ENCODE measurements at places on chromosomes 12 and 14.
A peak's percentile ranks its signal among the peaks of the same experiment; 100 is the strongest.

DNA sequence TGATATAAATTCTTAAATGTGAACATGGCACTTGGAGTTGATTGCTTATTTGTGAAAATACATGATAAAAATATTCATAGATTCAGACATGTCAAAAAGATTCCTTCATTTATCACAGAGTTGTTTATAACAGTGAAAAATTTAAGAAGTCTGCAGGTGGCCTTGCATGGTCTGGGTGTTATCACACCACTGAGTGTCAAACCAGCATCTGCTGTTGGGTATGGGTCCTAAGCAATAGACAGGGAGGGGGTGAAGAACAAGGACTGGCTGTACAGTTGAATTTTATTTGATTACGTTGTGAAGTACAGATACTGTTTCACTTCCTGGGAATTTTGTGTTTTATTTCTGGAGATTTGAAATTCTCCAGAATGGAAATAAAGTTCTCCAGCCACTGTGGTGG is 180.4 kb upstream of the HIF1A start:
- no peak for DNase-seq

DNA sequence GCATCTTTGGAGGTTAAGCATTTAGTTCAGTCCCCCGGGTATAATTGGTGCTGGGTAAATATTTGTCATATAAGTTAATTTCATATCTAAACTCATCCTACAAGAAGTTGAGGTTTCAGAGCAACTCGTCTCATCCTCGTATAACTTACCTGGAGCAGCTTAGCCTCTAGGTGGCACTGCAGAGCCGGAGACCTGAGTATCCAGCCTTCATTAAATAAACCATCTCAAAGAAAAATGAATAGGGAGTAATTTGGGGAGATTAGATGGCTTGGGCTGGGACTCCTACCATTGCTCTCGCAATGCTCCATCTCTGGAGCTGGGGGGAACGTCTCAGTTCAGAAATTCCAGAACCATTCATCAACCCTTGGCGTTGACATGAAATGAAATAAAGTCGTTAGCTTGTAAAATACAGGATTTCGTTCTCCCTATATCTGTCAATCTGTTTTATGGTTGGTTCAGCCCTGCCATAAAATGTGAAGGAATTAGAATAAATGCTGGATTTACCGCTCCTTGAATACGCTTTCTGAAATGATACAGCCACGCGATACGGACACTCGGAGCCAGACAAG is 122.9 kb upstream of the TMEM132D start:
- no peak for DNase-seq

GRCh38 chr12:58593557-58594304 is 326.6 kb downstream of the LRIG3 start:
- DNase-seq: no peak

- no peak for DNase-seq
These were observed 464.8 kb upstream of the RGS6 start for GRCh38 chr14:71467361-71467811.

DNA sequence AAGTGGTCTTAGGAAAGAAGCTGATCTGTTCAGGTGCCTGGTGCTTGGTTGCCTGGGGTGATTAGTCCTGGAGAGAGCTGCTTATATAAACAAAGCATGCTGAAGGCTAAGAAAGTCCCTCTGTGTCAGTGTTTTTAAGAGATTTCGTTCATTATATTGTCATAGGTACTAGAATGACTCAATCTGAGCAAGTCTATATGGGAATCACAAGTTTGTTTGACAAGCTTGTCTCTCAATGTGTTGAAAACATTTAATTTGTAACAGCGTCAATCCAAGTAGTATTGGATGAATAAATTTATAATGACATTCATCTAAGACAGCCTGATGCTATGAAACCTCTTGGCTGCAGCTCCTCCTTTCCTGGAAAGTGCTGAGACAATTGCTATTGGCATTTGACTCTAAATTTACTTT is 256.3 kb downstream of the TMTC2 start:
- DNase-seq: no peak

DNA sequence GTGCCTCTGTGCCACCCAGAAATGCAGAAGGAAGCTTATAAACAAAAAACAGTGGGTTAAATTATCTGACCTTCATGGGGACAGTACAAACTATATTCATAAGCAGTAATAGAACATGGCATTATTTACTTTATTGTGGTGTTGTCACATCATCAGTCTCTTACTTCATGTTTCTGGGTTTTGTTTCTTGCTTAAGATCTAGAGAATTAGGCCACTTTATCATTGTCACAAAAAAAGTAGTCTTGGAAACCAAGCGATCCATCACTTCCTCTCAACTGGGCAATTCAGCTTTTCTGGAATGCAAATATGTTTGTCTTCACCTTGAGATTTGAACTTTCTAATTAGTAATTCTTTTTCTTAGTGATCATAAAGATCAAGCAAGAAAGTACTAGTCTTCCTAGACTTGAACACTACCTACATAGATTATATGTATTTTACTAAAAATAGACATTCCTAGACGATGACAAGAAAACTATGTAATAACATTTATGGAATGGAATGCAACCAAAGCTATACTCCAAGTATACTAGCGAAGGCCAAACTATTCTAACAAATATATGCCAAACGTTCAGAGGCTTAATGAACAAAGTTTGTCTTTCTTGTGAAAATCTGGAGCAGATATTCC is 363.4 kb downstream of the DAD1 start:
- no peak for DNase-seq

DNA sequence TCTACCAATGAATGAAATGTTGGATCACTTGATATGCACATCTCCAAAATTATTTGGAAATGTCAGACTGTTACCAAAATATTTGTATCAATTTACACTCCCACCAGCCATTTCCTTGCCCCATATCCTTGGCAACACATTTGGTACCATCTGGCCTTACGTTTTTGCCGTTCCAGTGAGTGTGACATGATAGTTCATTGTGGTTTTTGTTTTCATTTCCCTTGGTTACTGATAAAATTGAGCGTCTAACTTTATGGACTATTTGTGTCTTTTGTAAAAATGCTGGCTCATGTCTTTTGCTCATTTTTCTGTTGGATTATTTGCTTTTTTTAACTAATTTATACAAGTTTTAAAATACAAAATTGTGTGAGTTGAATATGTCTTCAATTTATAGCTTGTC is 11.0 kb downstream of the KLHDC1 start:
- DNase-seq: no peak

- DNase-seq: no peak
These were observed 126.9 kb downstream of the TTC8 start for GRCh38 chr14:88951370-88951769.

- no peak for DNase-seq
These were observed 154.1 kb downstream of the GALC start for GRCh38 chr14:87838931-87839330.

- DNase-seq: no peak
These were observed 10.7 kb downstream of the GPRC5A start for GRCh38 chr12:12902036-12902435.

DNA sequence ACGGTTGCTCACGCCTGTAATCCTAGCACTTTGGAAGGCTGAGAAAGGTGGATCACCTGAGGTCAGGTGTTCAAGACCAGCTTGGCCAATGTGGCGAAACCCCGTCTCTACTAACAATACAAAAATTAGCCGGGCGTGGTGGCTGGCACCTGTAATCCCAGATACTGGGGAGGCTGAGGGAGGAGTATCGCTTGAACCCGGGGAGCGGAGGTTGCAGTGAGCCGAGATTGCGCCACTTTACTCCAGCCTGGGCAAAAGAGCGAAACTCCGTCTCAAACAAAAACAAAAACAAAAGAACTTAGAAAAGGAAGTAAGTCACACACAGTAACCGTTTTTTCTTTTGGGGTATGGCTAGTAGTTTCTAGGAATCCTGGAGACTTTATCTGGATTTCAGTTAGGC is 1.7 kb upstream of the PALS1 start:
- no peak for DNase-seq

DNA sequence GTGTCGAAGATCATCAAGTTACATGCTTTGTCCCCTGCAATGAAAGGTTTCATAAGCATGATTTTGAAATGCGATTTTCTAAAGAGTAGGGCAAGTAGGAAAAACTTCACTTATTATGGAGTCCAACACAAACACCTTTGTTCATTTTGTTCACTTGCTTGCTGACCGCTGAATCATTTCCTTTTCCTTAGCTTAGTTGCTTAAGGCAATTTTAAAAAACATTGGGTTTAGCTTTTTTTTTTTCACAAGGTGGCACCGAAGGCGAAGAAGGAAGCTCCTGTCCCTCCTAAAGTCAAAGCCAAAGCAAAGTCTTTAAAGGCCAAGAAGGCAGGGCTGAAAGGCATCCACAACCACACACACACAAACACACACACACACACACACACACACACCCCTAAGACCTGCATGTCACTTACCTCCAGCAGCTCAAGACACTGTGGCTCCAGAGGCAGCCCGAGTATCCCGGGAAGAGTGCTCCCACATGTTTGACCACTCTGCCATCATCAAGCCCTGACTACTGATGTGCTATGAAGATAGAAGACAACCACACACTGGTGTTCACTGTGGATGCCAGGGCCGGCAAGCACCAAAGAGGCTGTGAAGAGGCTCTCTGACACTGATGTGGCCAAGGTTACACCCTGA is 11.4 kb downstream of the MANSC1 start:
- DNase-seq: no peak

GRCh38 chr12:62259631-62259992 is 592 bp upstream of the USP15 start:
- no peak for DNase-seq

GRCh38 chr12:54526812-54527630 is 22.4 kb upstream of the PDE1B start:
- DNase-seq: peak; percentile 28

- DNase-seq: no peak
These were observed 441.7 kb downstream of the RAD51B start for GRCh38 chr14:68261092-68261842.

GRCh38 chr12:120078868-120079267 is 37.7 kb downstream of the RAB35 start:
- no peak for DNase-seq

DNA sequence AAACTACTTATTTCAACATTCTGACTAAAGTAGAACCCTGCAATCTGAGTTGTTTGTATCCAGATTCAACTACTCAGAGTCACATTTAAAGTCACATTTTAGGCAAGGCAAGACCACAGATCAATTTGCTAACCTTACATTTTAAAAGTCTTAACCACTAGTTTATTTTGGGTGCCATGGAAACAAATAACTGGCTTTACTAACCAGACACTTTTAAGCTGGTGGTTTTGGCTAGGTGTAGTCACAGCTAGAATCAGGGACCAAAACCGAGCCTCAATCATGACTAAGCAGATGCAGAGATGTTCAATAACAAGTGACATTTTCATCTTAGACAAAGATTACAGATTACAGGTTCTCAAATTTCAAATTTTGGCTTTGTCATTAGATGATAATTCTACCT is 115.3 kb downstream of the PDE6H start:
- DNase-seq: no peak

- DNase-seq: no peak
These were observed at the start of gene MGAT4C for GRCh38 chr12:86256163-86256562. Gene MGAT4C (minus strand): TSS chr12:86256391.

GRCh38 chr12:127268213-127268612 is 998.8 kb upstream of the TMEM132C start:
- no peak for DNase-seq

DNA sequence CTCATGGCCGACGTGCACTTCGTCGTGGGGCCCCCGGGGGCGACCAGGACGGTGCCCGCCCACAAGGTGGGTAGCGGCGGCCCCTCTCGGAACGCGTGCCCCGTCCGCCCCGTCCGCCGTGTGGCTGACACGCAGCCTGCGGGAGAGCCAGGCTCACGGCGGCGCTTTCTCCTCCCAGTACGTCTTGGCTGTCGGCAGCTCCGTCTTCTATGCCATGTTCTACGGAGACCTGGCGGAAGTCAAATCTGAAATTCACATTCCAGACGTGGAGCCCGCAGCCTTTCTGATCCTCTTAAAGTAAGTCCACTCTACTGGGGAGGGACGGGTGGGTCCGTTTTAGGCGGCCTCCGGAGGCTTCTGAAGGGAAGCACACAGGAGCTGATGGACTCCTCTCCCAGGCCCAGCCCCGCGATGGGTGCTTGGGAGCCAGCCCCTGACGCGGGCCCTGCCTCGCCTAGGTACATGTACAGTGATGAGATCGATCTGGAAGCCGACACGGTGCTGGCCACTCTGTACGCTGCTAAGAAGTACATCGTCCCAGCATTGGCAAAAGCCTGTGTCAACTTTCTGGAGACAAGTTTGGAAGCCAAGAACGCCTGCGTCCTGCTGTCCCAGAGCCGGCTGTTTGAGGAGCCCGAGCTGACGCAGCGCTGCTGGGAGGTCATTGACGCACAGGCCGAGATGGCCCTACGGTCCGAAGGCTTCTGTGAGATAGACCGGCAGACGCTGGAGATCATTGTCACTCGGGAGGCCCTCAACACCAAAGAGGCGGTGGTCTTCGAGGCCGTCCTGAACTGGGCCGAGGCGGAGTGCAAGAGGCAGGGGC is 1.1 kb downstream of the BTBD6 start:
- DNase-seq: no peak

DNA sequence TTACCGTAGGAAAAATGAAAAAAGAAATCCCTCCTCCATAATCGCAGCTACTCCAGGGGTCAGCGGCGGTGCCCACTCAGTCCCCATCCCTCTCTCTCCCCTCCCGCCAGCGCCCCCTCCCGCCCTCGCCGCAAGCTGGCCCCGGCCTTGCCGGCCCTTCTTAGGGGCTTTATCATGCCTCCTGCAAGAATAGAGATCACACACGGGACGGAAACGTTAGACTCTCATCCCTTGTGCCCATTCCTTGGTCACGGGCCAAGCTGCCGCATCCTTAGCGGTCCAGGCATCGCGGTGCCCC is 692 bp upstream of the COX14 start:
- DNase-seq: no peak

GRCh38 chr12:16972923-16973770 is 367.2 kb upstream of the LMO3 start:
- DNase-seq: no peak

DNA sequence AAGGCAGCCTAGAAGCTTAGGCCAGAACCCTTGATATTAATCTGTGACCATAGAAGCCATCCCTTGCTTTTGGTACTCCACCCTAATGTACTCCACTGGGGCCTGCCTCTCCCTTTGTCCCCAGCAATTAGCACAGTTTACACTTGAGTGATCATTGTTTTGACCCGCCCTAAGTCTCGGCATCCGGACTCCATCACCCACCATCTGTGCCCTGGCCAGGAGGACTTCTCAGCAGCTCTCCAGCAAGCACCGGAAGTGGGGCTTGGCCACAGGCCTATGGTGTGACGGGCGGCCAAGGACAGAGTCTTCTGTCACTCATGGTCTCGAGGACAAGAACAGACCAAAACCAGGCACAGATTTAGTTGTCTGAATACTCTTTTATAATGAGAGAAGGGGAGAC is 126.5 kb upstream of the NTF3 start:
- DNase-seq: no peak

GRCh38 chr14:93974833-93975232 is 1.5 kb downstream of the ASB2 start:
- no peak for DNase-seq
